Activated CD4-positive, alpha-beta T cell treated with anti-CD3 and anti-CD28 coated beads, Interleukin-2, Interleukin-6, amounts not matched to agents 100 ng/mL and 50 ng/mL, durations not matched to agents 16 hours and 8 hours (primary cell): ENCODE measurements at places on chromosomes 11 and 22.

- no peak for DNase-seq
These were observed 4.5 kb downstream of the IFITM5 start for GRCh38 chr11:294780-295179.

- DNase-seq = no peak
These were observed 80.8 kb downstream of the GRK3 start for GRCh38 chr22:25645266-25645665.

GRCh38 chr22:43273902-43274484 is 69.2 kb downstream of the SCUBE1 start:
- DNase-seq = peak; percentile 70

DNA sequence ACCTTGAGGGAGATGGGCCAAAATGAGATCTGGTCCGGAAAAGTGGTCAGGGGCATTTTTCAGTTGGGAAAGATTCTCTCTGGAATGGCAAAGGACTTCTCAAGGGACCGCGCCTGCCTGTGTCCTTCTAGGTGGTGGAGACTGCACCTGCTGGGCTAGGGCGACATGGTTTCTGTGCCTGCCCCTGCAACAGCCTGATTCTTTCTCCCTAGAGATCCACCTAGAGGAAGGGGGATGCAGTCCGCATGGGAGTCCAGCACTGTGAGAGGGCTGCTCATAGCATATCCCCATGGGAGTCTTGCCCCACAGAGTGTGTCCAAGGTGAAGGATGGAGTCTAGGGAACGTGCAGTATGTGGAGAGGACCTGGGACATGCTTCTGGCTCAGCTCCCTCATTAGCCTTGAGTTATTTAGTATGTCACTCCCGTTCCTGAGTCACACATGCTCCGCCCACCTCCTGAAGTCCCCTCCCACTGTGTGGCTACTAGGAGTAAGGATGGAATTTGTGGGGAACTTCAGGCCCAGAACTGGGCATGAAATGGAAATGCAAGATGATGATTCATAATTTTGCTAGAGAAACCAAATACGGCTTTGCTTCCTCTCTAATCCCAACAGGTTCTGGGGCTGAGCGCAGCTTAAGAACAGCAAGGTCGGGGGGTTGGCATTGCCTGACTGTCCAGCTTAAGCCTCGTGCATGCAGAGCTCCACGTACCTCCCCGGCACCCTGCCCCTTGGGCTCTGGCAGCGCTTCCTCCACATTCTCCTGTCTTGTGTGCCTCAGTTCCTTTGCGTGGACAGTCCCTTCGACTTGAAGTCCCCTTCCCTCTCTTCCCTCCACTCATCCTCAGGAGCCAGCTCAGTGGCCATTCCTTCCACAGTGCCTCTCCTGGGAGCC is 35.0 kb downstream of the GRIK4 start:
- no peak for DNase-seq

DNA sequence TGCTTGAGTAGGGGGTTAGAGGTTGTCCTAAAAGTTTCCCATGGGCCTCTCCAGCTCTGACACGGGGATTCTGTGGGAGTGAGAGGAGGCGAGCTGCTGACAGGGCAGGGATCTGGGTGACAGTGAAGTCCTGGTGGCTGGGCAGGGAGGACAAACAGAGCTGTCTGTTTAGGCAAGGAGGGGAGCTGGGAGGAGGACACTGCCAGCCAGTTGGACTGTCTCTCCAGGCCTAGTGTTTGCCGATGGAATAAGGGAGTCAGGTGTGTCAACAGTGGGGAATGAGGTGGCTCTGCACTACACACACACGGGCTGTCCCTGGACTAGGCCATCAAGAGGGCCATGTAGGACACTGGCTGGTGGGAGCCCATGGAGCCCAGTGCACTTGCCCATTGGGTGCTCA is 20.6 kb upstream of the SYT7 start:
- DNase-seq = no peak

- DNase-seq = no peak
These were observed 850.1 kb downstream of the NTM start for GRCh38 chr11:132220474-132220873.

- DNase-seq = peak; percentile 80
These were observed 36.5 kb downstream of the NADSYN1 start for GRCh38 chr11:71489311-71490043.

GRCh38 chr11:19482319-19483100 is 230.1 kb upstream of the NAV2 start:
- no peak for DNase-seq

DNA sequence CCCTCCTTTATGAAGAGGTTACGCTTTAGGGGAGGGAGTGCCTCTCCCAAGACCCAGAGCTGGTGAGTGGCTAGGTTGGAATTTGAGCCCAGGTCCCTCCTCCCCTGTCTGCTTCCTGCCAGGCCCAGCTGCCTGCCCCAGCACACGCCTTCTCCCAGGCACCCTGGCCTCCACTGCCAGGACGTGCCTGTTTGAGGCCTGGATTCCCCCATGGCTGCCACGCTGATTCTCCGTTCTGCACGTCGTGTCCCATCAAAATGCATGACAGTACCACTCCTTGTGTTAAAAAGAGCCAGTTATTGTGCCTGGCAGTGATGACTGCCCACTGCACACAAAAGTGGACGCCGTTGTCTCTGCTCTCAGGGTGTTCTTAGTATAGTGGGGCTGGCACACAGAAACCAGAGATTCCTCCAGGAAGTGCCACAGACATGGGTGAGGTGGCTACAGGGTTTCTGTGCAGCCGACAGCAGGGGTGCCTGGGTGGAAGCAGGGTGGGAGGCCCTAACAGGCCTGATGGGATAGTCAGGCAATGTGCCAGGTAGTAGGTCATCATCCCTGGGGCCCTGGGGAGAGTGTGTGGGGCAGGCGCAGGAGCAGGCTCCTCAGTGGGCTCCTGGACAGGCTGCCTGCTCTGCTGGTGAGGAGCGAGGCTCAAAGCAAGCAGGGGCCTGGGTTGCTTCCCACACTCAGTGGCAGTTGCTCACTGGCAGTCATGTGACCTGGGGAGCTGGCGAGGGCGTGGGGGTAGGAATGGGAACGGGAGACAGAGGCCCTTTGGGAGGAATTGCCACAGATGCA is 24.2 kb downstream of the MED15 start:
- no peak for DNase-seq

GRCh38 chr22:17192186-17192585 is 27.0 kb downstream of the ADA2 start:
- DNase-seq = no peak

DNA sequence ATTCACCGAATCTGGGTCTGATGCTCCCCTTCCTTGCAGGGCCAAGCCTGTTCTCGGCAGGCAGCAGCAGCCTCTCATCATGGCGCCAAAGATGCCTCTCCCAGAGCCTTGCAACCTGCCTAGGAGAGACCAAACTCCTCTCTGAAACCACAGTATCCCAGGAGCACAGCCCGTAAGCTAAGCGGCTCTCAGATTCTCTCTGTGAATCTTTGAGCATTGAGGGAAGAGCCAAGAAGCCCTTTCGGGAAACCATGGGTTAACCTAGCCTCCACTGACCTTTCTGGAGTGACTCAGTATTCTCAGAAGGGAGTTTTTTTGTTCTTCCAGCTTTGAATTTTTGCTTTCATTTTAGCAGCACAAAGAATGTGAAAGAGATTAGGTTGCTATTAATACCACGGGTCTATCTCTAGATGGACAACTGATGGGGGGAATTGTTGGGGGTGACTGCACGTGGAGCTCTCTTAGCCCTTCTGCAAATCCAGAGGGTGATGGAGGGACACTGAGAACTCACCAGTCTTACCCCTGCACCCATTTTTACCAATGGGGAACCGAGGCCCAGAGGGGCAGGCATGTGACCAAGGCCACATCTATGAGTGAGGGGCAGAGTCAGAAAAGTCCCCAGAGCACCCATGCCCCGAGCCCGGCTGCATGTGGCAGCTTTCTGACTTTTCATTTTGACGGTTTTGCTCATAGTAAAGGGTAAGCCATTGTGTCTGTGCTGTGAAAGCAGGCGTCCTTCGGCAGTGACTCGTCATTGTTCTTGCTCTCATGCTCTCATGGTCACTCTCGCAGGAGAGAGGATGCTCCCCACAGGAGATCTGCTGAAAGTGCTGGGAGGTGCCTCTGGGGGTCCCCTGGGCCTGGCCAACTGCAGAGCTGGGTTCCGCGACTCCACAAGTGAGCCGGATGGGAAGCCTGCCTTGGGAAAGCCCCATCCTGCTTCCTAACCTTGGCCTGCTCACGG is 36.0 kb downstream of the IRAG1 start:
- DNase-seq = peak; percentile 27

- no peak for DNase-seq
These were observed 288.0 kb downstream of the NTM start for GRCh38 chr11:131658414-131658813.

- DNase-seq = no peak
These were observed 5.4 kb downstream of the SEC14L2 start for GRCh38 chr22:30402028-30402765.

- no peak for DNase-seq
These were observed 4.8 kb upstream of the NUP98 start for GRCh38 chr11:3802011-3802790.
